HS-27A (cell line): ENCODE measurements at places on chromosomes 1 and 21.

DNA sequence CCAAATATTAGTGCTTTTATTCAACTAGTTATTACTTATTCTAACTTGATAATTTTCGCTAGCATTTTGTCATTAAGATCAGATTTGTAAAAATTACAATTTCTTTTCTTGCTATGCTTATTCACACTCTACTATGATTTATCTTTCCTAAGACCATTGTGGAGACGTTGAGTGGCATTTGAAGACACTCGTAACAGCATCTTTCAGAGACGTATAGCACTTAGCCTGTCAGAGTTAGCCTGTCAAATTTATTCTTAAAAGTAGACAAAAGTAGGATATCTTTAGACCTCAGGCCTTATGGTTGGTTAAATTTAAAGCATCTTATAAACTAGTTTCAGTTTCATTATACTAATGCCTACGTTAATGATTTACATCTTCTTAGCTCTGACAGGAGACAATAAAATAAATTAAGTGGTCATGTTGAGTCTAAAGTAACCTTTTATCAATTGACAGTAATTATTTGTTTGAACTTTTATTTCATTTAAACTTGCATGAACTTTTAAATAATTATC is 1410.1 kb downstream of the MRPL39 start:
- DNase-seq: no peak

GRCh38 chr21:35321322-35322200 is 272.5 kb upstream of the RUNX1 start:
- no peak for DNase-seq

GRCh38 chr1:18288722-18289121 is 181.1 kb downstream of the IGSF21 start:
- DNase-seq: no peak

- DNase-seq: no peak
These were observed 1.2 kb downstream of the FAM167B start for GRCh38 chr1:32247983-32248889.

DNA sequence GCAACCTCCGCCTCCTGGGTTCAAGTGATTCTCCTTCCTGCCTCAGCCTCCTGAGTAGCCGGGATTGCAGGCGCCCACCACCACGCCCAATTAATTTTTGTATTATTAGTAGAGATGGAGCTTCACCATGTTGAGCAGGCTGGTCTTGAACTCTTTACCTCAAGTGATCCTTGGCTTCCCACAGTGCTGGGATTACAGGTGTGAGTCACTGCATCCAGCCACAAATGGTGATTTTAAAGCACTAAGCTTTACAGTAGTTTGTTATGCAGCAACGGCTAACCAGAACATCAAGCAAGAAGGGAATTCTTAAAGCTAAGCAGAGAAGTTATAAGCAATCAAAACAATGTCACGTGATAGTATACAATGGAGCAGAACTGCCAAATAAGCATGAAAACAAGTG is 65.7 kb downstream of the NVL start:
- DNase-seq: no peak

DNA sequence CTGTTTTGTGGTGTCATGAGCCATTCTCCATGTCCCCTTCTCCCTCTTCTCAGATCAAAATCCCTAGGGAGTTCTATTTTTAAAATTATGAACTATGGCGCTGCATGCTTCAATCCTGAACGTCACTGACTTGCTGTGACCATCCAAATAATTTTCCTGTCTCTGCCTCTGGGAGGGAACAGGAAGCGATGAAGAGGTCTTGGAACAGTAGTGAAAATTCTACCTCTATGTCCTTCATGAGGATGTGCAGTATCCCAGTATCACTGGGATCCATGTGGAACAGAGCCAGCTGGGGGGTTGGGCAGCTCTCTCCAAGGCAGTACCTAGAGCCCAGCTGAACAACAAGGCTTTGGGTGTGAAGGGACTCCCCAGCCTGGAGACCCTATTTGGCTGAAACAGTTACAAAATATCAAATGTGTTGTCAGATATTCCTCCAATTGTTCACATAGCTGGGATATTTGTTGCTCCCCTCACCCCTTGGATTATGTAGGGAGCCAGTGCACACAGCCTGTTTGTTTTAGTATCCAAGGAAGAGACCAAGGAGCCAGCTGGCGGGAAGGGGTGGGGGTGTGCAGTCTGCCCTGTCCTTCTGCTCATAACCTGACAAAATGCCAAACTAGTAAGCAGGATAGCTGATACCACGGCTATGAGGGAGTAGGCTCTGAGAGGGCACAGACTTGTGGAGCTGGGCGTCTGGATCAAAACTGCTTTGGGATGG is 7.6 kb downstream of the DCLRE1B start:
- DNase-seq: peak; percentile 79

GRCh38 chr1:8165595-8166360 is 139.7 kb upstream of the ERRFI1 start:
- DNase-seq: no peak

DNA sequence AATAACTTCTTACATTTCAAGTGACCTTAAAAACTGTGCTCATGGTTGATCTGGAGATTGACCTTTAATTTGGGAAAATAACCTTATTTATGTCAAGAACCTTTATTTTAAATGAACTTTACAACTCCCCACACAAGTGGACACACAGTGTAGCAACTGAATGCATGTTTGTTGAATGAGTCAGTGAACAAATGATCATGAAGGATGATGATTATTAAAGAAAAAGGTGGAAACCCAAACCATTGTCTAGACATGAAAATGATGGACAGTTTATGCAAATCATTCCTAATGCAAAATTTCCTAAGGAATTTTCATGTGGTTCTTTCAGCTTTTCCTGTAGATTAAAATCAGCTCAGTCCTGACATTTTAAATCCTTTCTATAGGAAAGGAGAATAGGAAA is 439.8 kb upstream of the RUNX1 start:
- no peak for DNase-seq

DNA sequence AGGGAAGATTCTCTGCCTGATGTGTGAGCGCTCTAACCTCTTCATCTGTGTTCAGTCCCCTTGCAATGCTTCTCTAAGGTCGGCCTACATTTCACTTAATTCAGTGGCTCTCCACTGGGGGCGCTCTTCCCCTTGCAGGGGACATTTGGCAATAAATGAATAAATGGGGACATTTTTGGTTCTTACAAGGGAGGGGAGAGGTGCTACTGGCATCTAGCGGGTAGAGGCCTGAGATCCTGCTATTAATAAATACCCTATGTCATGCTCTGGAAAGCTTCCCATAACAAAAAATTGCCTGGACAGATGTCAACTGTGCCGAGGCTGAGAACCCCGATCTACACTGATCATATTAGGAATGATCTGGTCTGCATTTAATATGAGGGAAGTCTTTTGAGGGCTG is 25.9 kb upstream of the DNAJC11 start:
- no peak for DNase-seq

DNA sequence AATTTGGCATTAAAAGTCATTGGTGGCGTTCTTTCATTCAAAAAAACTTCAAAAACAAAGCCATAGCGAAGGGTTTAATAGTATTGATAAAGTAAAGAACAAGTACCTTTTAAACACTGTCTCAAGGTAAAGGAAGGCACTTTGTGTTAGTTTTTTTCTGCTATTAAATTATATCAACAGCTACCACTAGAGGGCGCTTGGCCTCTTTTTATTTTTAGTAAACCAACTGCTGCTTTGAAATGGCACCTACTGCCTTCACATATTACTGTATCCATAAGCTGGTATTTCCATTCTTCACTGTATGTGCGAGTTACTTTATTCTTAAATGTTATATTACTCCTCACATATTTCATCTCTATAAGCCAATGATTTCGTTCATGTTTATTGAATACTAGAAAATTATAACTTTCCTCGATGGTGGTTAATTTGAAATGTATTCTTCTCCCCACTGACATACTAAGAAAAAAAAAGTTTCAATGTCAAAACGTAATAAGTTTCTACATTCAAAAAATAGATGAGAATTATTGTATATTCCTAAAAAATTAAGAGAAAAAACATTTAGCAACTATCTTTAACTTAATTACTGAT is 125.7 kb upstream of the CXADR start:
- peak; percentile 48 for DNase-seq
